Neural crest cell (in vitro differentiated cells): ENCODE measurements at places on chromosomes 5 and 9. TPM values are rescaled to one million over a fixed set of nuclear protein-coding genes. Genes with fewer than 3 reads are reported as not detected.

- peaks cover 64% of the 10 kb centered on the region for H3K27me3 ChIP-seq
- H3K4me3 ChIP-seq = peak overlapping the region; percentile 85
- no peak for DNase-seq
- no peak overlapping the region for H3K27ac ChIP-seq
Measured at GRCh38 chr9:105246656-105247173, 2.3 kb downstream of the SLC44A1 start.

DNA sequence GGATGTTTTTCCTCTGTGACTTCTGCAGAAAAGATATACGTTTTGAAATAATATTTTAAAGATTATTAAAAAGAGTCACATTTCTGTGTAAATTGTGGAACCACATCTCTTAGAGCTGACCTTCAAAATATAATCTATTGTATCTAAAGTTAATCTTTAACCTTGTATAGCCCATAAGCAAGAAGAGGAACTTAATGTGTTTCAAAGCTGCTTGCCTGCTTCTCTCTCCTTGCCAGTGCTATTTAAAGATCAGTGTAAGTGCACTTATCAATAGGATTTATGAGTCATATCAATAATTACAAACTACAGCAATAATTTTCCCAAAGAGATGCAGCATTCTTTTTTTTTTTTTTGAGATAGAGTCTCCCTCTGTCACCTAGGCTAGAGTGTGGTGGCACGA is 29.4 kb upstream of the GDA start:
- no peak overlapping the region for H3K4me3 ChIP-seq
- H3K36me3 ChIP-seq = peaks cover 7% of the 10 kb centered on the region
- H3K27me3 ChIP-seq = no peaks in the 10 kb centered on the region
- no peak for DNase-seq

DNA sequence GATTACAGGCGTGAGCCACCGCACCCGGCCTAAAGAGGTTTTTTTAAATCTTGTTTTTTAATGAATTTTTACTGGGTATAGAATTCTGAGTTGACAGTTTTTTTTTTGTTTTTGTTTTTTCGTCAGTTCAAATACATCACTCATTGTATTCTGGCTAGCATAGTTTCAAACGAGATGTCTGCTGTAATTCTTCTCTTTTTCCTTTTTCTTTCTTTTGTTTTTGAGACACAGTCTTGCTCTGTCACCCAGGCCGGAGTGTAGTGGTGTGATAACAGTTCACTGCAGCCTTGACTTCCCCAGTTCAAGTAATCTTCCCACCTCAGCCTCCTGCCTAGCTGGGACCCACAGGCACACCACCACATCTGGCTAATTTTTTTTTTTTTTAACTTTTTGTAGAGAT is 2.2 kb upstream of the PRRT1B start:
- DNase-seq = no peak
- H3K27me3 ChIP-seq = peaks cover 13% of the 10 kb centered on the region
- H3K4me1 ChIP-seq = no peaks in the 10 kb centered on the region
- H3K27ac ChIP-seq = no peak overlapping the region
- peaks cover 15% of the 10 kb centered on the region for H3K36me3 ChIP-seq
- H3K4me3 ChIP-seq = no peak overlapping the region

- H3K27ac ChIP-seq = no peak overlapping the region
- H3K4me3 ChIP-seq = no peak overlapping the region
- DNase-seq = no peak
Measured at GRCh38 chr9:96619124-96619465, 548 bp downstream of the CDC14B start.

- H3K36me3 ChIP-seq = no peaks in the 10 kb centered on the region
- peaks cover 37% of the 10 kb centered on the region for H3K4me1 ChIP-seq
- H3K27me3 ChIP-seq = peaks cover under 1% of the 10 kb centered on the region
- no peak for DNase-seq
- H3K27ac ChIP-seq = peak overlapping the region; percentile 37
- no peak overlapping the region for H3K4me3 ChIP-seq
Measured at GRCh38 chr9:37936965-37937364, 33.0 kb upstream of the SLC25A51 start.

DNA sequence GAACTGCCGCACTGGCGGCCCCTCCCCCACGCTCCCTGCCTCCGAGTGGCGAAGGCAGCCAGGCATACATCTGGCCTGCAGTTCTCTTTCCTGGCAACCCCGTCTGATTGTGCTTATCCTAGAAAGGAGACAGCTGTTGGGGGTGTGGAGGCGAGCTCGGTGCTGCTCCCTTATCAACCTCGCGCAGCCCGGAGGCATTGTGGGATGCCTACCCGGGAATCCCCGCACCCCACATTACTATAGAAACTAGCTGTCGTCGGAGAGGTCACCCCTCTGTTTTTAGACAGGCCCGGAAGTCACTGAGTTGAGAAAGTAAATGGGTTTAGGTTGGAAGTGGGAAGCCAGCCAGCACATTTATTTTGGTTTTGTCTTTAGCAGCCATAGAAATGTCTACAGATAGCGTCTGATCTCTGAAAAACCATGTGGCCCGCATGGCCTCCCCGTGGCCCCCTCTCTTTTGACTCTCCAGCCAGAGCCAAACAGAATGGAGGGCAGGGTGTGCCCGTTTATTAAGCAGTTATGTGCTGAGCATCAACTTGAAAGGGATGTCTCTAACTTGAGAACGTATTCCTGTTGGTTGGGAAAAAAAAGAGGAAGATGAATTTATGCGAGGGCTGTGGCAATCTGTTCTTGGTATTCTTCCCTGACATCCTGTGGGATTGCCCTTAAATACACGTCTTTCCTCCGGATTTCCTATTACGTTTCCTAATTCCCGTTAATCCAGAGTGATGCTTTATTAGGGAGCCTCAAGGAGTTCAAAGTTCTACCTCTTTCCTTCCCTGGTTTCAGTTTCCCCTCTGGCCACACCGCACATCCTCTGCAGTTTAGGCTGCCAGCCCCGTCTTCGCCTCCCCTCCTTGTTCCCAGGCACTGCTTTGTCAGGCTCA is 3.9 kb downstream of the STC2 start:
- peaks cover 26% of the 10 kb centered on the region for H3K4me1 ChIP-seq
- DNase-seq = no peak
- H3K27ac ChIP-seq = no peak overlapping the region
- H3K27me3 ChIP-seq = peaks cover 78% of the 10 kb centered on the region

GRCh38 chr5:37060030-37060429 is 183.5 kb downstream of the NIPBL start:
- H3K4me1 ChIP-seq = no peaks in the 10 kb centered on the region
- H3K36me3 ChIP-seq = peaks cover 11% of the 10 kb centered on the region
- H3K4me3 ChIP-seq = no peak overlapping the region
- no peak overlapping the region for H3K27ac ChIP-seq
- H3K27me3 ChIP-seq = no peaks in the 10 kb centered on the region

F12 gene
- total RNA-seq = 2.3 and 2.7 TPM in 2 replicates

JAKMIP2 gene
- total RNA-seq = 35.6 and 36.8 TPM in 2 replicates

- no peak for DNase-seq
- no peak overlapping the region for H3K27ac ChIP-seq
- no peak overlapping the region for H3K4me3 ChIP-seq
Measured at GRCh38 chr9:26535151-26535550, 357.5 kb downstream of the CAAP1 start.

DNA sequence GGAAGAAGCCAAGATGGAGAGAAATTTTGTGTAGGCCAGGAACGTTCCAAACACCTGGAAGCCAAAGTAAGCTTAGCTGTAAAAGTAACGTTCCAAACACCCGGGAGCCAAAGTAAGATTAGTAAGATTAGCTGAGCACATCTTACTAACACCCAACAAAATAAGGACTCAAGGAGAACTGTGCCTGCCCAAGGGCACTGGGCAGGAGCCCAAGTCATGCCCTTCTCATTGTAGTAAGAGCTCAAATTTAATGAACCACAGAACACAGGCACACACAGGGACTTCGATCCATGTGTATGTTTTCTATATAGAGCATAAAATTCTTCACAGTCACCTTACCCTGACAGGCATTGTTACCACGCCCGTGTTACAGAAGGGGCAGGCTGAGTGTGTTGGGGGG is 36.1 kb upstream of the NXNL2 start:
- peaks cover 5% of the 10 kb centered on the region for H3K4me1 ChIP-seq
- H3K4me3 ChIP-seq = no peak overlapping the region
- no peaks in the 10 kb centered on the region for H3K27me3 ChIP-seq
- no peak for DNase-seq
- peak overlapping the region; percentile 16 for H3K27ac ChIP-seq

DNA sequence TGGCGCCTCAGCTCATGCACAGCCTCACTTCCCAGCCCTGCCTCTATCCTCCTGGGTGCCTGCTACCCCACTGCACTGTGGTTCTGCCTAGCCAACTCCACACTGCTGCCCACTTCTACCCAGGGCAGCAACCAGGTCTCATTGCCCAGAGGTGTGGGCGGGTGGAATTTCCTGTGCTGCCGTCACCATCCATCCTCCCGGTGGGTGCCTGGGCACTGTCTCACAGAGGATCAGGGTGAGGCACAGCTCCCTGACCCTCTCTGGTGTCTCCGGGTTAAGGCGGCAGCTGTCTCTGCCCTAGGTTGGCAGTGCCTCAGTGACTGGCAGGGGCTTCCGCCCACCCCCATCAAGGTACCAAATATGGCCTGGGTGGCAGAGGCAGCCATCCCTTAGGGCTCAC is 4.3 kb upstream of the MTMR12 start:
- H3K36me3 ChIP-seq = no peaks in the 10 kb centered on the region
- DNase-seq = no peak
- H3K4me1 ChIP-seq = peaks cover 4% of the 10 kb centered on the region
- H3K27me3 ChIP-seq = peaks cover 3% of the 10 kb centered on the region

DNA sequence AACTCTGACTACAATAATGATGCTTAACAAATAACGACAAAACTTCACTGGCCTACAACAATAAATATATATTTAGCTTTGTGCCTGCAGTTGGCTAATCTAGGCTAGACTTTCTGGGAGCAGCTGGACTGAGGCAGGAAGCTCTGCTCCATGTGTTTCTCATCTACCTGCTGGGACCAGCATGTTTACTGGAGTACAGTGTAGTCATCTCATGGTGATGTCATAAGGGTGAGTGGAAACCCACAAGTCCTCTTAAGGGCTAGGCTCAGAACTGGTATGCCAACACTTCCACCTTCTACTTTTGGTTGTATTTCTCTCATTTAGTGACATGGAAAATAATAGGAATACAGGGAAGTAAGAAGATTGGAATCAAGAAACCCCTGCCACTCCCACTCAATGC is 85.7 kb upstream of the NIPBL start:
- DNase-seq = no peak
- H3K36me3 ChIP-seq = no peaks in the 10 kb centered on the region
- no peaks in the 10 kb centered on the region for H3K4me1 ChIP-seq
- H3K27ac ChIP-seq = no peak overlapping the region
- peaks cover 5% of the 10 kb centered on the region for H3K27me3 ChIP-seq

GRCh38 chr5:136814619-136815378 is 449.5 kb upstream of the TRPC7 start:
- H3K27me3 ChIP-seq = no peaks in the 10 kb centered on the region
- no peak overlapping the region for H3K27ac ChIP-seq

DNA sequence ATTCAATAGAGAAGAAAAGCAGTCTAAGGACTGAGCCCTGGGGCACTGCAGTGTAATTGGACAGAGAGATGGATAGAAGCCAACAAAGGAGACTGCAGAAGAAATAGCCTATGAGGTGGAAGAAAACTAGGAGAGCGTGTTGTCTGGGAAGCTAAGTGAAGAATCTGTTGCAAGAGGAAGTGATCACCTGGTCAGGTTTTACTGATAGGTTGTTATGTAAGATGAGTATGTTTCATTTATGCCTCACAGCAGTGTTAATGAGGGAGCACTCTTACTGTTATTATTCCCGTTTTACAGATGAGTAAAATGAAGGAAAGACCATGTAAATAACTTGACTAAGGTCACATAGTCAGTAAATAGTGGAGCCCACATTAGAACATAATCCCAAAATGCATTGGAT is 80.0 kb upstream of the GRHPR start:
- H3K4me1 ChIP-seq = peaks cover 11% of the 10 kb centered on the region
- no peak overlapping the region for H3K4me3 ChIP-seq
- no peak overlapping the region for H3K27ac ChIP-seq
- no peaks in the 10 kb centered on the region for H3K36me3 ChIP-seq

PCDHGA5 gene
- total RNA-seq = 0.32 and 0.51 TPM in 2 replicates

GRCh38 chr9:38638881-38639576 is 18.6 kb upstream of the ANKRD18A start:
- no peaks in the 10 kb centered on the region for H3K36me3 ChIP-seq
- no peak overlapping the region for H3K4me3 ChIP-seq
- DNase-seq = no peak

MAN2A1 gene
- total RNA-seq = 24.9 and 25.5 TPM in 2 replicates

GRCh38 chr9:87545858-87546257 is 48.2 kb downstream of the DAPK1 start:
- no peak overlapping the region for H3K4me3 ChIP-seq
- H3K27ac ChIP-seq = peak overlapping the region; percentile 57
- peaks cover 10% of the 10 kb centered on the region for H3K36me3 ChIP-seq

DNA sequence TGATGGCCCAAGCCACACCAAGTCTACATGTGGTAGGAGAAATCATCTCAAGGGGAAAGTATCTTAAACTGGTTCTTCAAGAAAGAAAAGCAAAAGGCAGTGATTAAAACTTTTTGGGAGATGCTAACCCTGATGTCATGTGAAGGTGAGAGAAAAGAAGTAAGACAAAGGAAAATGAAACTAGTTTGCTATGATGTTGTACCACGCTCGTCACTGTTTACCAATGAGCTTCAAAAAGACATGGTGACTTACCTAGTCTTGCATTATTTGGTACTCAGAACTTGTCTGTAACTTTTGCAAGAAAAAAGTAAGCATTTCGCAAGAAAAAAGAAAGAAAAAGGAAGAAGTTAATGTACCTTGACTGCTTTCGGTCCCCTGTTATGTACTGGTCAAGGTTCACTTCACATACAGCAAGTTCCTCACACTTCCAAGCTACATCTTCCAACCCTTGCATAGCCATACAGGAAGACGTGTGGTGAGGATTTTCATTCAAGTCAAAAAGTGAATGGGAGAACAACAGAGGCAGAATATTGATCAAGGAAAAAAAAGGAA is 739.3 kb downstream of the NR2F1-AS1 start:
- H3K36me3 ChIP-seq = peaks cover 8% of the 10 kb centered on the region
- DNase-seq = no peak
- peaks cover 7% of the 10 kb centered on the region for H3K4me1 ChIP-seq
- H3K4me3 ChIP-seq = no peak overlapping the region
- H3K27me3 ChIP-seq = no peaks in the 10 kb centered on the region
- no peak overlapping the region for H3K27ac ChIP-seq

- peak overlapping the region; percentile 60 for H3K4me3 ChIP-seq
- H3K4me1 ChIP-seq = peaks cover 28% of the 10 kb centered on the region
- peak; percentile 8 for DNase-seq
- H3K27ac ChIP-seq = peak overlapping the region; percentile 93
- peaks cover 3% of the 10 kb centered on the region for H3K36me3 ChIP-seq
- H3K27me3 ChIP-seq = no peaks in the 10 kb centered on the region
Measured at GRCh38 chr9:128558431-128559310, 6.3 kb downstream of the SPTAN1 start.

LRRC19 gene
- total RNA-seq = not detected in 2 replicates
